ENCODE measurements at places on chromosomes 4 and X.
A peak's percentile ranks its signal among the peaks of the same experiment; 100 is the strongest.

- DNase-seq = no peak
These were observed 7.0 kb downstream of the STAG2 start for GRCh38 chrX:123968383-123969050.

DNA sequence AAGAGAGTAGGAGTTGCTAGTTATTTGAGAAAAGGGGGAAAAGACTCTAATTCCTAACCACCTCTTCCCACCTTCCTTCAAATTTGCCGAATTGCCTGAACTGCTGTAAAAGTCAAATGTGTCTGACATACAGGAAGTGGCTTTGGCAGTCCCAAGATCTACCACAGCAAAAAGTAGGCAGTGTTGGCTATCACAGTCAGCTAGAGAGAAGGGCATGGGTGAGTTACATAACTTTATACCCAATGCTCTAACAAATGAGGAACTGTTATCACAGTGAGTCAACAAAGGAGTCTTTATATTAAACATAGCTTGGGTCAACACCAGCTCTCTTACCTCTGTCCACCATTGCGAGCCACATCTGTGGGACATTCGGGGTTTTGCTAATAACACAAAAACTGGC, 2.4 kb upstream of the MBNL3 start:
- DNase-seq = peak; percentile 63

DNA sequence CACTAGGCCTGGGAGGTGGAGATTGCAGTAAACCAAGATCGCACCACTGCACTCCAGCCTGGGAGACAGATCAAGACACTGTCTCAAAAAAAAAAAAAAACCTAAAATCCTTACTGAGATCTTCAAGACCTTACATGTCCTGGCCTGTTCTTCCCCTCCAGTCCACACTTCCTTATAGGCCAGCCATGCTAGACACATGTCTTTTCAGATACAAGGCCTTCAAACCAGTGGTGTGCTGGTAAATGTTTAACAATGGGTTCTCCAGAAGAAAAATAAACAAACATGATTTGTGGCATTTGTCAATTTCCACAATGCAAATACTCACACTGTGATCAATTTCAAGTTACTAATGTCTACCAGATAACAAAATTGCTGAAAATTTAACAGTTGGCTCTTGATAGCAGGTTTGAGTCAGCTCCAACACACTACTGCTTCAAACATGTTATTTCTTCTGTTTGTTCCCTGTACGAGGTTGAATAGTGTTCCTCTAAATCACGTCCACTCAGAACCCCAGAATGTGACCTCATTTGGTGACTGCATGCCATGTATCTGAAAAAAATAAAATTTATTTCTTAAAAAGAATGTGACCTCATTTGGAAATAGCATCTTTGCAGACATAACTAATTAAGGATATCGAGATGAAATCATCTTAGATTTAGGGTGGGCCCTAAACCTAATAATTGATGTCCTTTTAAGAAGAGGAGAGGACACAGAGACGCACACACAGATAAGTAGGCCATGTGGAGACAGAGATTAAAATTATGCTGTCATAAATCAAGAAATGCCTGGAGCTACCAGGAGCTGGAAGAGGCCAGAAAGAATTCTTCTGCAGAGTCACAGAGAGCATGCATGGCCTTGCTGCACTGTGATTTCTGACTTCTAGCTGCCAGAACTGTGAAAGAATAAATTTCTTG, 144.4 kb downstream of the ZNF674 start:
- no peak for DNase-seq

GRCh38 chr4:100582146-100582545, 64.3 kb upstream of the EMCN start:
- DNase-seq = no peak

GRCh38 chr4:170589597-170590191, 499.9 kb upstream of the AADAT start:
- no peak for DNase-seq

DNA sequence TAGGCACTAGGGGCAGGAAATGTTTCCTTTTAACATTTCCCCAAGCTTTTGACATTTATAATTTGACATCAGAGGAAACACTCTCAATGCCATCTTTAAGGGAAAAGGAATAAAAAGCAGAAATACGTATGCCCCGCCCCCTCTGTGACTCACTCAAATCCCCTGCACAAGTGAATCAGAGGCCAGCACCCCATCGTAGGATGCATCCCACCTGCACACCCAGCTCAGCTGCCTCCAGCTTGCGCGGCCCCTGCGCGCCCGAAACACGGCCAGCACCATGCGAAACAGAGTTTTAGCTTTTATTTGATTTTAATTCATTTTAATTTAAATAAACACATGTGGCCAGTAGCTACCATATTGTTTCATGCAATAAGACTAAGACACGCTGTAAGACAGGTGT, 29.5 kb downstream of the ABLIM2 start:
- no peak for DNase-seq

GRCh38 chr4:132063829-132064228, 1085.3 kb upstream of the PCDH10 start:
- peak; percentile 19 for DNase-seq

- DNase-seq = no peak
These were observed 170.2 kb downstream of the APBB2 start for GRCh38 chr4:41044165-41044564.

- no peak for DNase-seq
These were observed 2649.3 kb downstream of the PCDH7 start for GRCh38 chr4:33369446-33369845.

DNA sequence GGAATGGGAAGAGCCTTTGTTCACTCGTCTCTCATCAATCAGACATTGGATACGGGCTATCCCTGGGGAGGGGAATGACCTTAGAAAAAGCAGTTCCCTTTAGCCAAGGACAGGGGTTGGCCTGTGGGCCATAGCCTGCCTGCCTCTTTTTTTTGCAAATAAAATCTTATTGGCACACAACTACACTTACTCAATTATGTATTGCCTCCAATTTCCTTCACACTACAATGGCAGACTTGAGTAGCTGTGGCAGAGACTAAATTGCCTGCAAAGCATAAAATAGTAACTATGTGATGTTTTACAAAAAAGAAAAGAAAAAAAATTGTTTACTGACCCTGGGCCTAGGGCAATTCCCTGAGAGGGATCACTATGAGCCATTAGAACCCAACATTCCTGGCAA, 23.4 kb downstream of the PPP1R2C start:
- DNase-seq = no peak

DNA sequence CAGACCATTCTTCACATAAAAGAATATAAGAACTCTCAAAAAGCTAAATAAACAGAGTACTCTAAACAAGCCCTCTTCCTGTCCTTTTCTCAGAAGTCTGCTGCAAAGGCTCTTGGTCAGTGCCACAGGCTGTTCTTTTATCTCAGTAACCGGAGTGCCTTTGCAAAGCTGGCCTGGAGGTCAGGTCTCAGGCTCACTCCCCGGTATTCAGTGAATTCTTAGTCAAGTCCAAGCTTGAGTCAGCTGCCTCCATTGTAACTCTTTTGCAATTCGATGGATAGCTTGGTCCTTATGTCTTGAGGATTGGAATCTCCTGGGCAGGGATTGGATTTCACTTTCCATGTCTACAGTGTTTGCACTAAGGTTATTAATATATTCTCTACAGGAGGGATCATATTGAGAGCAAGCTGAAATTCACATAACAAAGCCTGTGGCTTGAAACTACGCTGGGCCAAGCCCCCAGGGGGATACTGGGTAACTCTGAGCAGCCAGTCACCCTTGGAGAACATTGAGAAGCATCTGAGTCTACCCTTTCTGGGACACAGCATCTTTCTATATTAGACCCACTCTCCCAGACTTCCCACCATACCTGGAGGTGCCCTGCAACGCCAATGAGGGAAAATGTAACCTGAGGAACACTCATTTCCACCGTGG, 10.0 kb upstream of the HS6ST2 start:
- DNase-seq = no peak

- DNase-seq = no peak
These were observed 177.8 kb downstream of the SOWAHB start for GRCh38 chr4:76720121-76720520.

- DNase-seq = no peak
These were observed 153.9 kb upstream of the GPC4 start for GRCh38 chrX:133569217-133569616.

GRCh38 chr4:134126955-134127354, 74.6 kb downstream of the PABPC4L start:
- DNase-seq = no peak

- DNase-seq = no peak
These were observed 192.7 kb upstream of the NUDT6 start for GRCh38 chr4:123114915-123115756.

DNA sequence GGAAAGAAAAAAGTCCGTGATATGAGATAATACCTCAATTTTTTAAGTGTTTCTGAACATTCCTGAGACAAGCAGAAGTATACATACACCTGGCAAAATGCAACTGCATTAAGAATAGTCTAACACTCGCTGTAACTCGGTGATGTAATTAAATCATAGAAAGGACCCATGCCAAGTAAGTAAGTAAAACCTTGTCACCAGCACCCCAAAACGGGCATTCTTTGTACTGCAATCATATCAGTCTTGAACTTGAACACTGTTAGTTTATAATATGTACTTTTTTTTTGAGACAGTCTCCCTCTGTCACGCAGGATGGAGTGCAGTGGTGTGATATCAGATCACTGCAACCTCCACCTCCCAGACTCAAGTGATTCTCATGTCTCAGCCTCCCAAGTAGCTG, 47.4 kb downstream of the SMIM14 start:
- no peak for DNase-seq

DNA sequence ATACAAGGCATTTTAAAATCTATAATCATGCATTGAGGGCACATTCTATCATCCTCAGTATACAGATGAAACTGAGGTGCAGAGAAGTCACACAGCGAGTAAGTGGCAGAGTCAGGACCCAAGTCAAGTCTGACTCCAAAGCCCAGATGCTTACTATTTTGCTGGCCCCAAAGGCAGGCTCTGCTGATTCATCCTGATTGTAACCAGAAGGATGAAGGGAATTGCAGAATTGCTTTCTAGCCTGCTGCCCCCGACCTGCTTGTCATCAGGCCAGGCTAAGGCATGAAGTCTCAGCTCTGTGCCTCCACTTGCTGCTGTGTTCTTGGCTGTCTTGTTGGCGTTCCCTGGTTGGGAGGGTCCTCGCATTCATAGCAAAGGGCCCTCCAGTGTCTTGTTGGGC, 62.7 kb downstream of the SLC9A6 start:
- no peak for DNase-seq

All from NCI-H1092 treated with DMSO at 0.1 percent for 48 hours (cell line).